ENCODE measurements at places on chromosomes 4 and X. TPM values are rescaled to one million over a fixed set of nuclear protein-coding genes. Genes with fewer than 3 reads are reported as not detected.

- H3K4me3 ChIP-seq: no peak overlapping the region
- DNase-seq: no peak
- no peaks in the 10 kb centered on the region for H3K27me3 ChIP-seq
- H3K27ac ChIP-seq: no peak overlapping the region
Observed at GRCh38 chrX:13803116-13803515, 13.8 kb downstream of the GPM6B start.

The GPR82 gene
- 0.20 TPM for total RNA-seq

The MXD4 gene
- total RNA-seq: 43.3 TPM

The SPANXA2 gene
- not detected for total RNA-seq
